ENCODE measurements at places on chromosomes 16 and 17. TPM values are rescaled to one million over a fixed set of nuclear protein-coding genes. Genes with fewer than 3 reads are reported as not detected.

DPEP1 gene
- total RNA-seq: 0.33 TPM

KRTAP4-9 gene
- total RNA-seq: not detected

FOXJ1 gene
- not detected for total RNA-seq

CACNG3 gene
- not detected for total RNA-seq

OTOP2 gene
- total RNA-seq: not detected

TRPV2 gene
- total RNA-seq: 89.5 TPM

SSTR5 gene
- not detected for total RNA-seq

GRAPL gene
- total RNA-seq: 0.66 TPM

TEKT5 gene
- total RNA-seq: not detected

MARF1 gene
- 20.1 TPM for total RNA-seq

All from smooth muscle cell of trachea (primary cell).